ENCODE measurements at places on chromosomes 12 and 14.
A peak's percentile ranks its signal among the peaks of the same experiment; 100 is the strongest.

- DNase-seq, result peak; percentile 22
These were observed 110.7 kb downstream of the NCOR2 start for GRCh38 chr12:124456652-124457152.

- no peak for DNase-seq
These were observed 103.7 kb downstream of the SLC38A1 start for GRCh38 chr12:46165191-46165590.

DNA sequence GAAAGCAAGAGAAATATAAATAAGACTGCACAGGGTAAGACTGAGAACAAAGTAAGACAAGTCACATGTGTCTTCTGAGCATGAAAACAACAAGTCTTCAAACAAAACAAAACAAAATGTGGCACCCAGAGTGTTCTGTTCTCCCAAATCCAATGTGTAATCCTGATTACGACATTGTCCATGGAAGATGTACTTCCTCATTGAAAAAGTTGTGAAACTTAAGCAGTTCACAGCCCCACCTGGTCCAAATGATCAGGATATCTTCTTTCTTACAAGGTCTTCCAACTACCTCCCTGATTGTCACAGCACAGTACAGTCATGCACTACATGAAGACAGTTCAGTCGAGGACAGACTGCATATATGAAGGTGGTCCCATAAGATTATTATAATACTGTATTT, 23.3 kb upstream of the NEK9 start:
- no peak for DNase-seq

DNA sequence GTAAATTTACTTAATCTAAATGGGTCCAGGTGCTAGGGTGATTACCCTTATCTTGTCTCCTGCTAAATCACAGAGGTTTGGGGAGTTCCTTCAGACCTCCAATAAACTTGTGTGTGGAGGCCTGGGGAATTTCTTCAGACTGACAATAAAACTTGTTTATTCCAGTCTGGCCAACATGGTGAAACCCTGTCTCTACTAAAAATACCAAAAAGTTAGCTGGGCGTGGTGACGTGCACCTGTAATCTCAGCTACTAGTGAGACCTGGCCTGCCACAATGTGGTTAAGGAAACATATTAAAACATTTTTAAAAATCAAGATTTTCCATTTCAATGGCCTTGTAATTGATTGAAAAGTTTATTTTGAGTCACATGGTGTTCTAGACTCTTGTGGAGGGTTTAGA, 126.9 kb upstream of the FGD4 start:
- no peak for DNase-seq

DNA sequence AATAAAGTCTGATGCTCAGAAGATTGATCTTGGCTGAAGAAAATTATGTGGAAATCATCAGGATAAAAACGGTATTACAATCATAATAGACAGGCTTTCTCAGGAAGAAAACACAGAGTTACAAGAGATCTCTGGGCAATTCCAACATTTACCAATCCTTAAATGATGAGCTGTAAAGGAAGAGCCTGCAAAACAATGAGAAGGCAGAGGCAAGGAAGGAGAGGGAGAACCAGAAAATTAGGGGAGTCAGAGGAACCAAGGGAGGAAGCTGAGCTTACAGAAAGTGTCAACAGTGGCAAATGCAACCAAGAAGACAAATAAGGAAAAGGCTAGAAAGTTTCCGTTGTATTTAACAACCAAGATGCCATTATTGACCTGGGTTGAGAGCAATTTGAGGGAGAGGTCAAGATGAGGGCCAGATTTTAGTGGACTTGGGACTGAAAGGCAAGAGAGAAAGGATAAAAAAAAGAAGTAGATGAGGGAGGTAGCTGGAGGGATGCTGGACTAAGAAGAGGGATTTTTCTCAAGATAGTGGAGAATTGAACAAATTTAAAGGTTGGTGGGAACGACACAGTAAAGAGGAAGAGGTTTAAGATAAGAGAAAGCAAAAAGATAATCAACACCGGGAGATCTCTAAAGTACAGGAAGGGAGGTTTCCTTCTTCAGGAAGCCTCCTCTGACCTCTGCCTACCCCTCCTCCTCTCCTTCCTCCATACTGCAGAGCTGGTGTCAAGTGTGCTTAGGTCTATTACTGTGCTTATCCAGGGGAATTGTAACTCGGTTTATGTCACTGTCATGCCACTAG, 116.9 kb downstream of the DUSP6 start:
- DNase-seq, result peak; percentile 17

- DNase-seq, result no peak
These were observed 13.5 kb downstream of the MIA2 start for GRCh38 chr14:39247256-39247655.

GRCh38 chr12:124480469-124481256, 86.7 kb downstream of the NCOR2 start:
- peak; percentile 41 for DNase-seq

DNA sequence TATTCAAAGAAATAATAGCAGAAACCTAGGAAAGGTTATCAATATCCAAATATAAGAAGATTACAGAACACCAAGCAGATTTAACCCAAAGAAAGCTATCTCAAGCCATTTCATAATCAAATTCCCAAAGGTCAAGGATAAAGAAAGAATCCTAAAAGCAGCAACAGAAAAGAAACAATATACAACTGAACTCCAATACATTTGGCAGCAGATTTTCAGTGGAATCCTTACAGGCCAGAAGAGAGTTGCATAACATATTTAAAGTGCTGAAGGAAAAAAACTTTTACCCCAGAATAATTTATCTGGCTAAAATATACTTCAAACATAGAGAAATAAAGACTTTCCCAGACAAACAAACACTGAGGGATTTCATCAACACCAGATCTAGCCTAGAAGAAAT, 54.3 kb downstream of the DENND5B start:
- no peak for DNase-seq

DNA sequence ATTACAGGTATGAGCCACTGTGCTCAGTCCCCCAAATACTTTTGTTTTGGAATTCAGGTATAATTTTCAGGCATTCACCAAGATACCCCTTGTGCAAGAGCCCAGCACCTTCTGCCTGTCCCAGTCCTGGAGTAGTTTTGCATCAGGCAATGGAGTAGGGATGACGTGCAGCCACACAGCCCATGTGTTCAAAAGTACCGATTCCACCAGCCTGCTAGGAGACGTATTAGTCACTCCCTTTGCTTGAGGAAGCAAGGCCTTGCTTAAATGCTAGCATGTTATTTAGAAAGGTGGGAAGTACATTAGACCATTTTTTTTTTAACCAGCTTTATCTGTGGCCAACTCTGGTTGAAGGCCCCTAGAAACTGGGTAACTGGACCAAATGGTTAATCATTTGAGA, 15.0 kb upstream of the GALNT16 start:
- DNase-seq, result no peak

GRCh38 chr12:60997869-60998378, 1262.3 kb upstream of the USP15 start:
- no peak for DNase-seq

GRCh38 chr12:25497021-25497420, 56.1 kb downstream of the LMNTD1 start:
- DNase-seq, result no peak

GRCh38 chr14:104344818-104345620, 206.6 kb downstream of the KIF26A start:
- DNase-seq, result no peak

- DNase-seq, result no peak
These were observed 59.7 kb downstream of the SLC38A1 start for GRCh38 chr12:46209170-46209569.

- DNase-seq, result no peak
These were observed 393.8 kb downstream of the LRFN5 start for GRCh38 chr14:42000450-42000849.

DNA sequence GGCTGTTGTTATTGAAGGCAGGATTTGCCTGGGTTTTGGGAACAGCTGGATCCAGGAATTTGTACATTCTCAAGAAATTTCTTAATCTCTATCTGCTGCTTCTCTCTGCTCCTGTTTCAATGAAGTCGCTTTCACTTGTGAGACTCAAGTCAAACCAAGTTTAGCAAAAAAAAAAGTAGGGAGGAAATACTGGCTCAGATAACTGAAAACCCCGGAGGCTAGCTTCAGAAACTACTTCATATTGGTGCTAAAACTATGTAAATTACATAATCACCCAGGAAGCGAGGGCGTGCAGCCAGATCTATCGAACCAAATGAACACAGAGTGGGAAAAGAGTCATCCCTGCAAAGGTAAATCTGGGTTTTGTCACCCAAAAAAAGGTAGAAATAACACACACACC, 68.3 kb upstream of the FICD start:
- no peak for DNase-seq

Measured in central memory CD4-positive, alpha-beta T cell (primary cell).